Stimulated activated CD8-positive, alpha-beta memory T cell treated with anti-CD3 and anti-CD28 coated beads, Interleukin-7, amount 100 ng/mL, for 1 hour (primary cell): ENCODE measurements at places on chromosomes 5 and 9.

DNA sequence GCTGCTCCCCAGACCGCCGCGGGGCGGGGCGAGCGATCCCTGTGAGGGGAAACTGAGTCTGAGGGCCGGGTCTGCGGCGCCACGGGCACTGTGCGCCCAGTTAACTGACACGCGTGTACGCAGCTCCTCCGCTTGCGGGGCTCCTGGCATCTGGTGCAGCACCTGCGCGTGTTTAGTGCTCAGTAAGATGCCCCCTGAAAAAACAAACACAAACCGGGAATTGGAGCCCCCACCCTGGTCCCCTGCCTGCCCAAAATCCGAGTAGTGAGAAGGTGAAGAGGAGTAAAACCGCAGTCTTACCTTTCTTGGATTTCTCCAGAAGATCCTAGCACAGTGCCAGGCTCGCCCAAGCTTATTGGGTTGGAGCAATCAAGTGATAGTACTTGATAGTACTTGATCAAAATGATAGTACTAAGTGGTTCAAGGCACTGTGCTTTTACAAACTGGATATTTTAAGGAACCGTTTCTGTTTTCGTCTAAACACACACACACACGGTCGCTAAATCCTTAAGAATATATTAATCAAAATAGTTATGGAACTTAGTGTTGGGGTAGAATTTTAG, 2.7 kb upstream of the TRAF1 start:
- no peak for DNase-seq

- DNase-seq, result no peak
Measured at GRCh38 chr5:93100976-93101375, 480.0 kb downstream of the NR2F1-AS1 start.

DNA sequence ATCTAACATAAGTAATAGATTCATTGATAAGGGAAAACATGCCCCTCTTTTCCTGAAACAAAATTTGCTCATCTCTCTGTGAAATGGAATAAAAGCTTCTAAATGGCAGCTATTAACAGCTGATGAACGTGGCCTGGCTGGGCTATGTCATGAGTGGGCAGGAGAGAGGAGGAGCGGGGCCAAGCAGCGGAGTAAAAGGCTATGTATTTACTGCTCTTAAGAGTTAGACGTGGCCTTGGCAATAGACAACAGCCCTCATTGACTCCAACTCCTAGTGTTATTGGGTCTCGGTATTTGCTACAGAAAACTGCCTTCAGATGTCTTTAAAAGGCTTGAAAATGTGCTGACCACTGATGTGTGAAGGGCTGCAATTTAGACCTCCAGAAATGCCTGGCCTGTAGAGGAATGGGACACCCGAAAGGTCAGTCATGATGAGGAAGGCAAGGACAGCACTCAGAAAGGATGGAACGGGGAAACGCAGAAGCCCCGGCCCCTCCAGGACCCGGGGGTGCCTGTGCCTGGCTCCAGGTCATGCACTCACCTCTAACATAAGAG, 116.8 kb downstream of the PDZD2 start:
- DNase-seq, result no peak

DNA sequence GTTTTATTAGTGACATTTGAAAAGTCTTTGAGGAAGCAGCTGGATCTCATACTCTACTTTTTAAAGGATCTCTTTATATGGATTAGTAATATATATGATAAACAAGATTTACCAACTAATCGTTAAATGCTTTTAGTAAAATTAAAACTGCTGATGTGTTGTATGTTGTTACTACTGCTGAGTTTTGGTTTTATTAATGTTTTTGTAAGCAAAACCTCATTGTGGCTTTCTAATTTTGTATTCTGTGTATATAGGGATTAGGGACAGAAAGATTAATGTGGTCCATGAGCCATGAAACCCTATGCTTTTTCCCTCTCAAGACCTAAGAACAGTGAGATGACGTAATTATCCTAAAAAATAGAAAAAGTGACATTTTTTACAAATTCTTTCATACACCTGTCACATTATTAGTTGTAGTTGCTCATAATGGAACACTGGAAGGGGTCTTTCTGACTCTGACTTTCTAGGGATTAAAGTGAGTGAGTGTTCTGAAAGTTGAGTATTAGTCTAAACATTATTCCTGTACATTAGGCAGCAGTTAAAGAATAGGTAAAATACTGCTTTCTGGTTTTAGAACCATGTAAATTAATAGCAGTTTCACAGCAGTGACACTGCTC, 85.9 kb downstream of the SLC12A2 start:
- no peak for DNase-seq

GRCh38 chr9:121944711-121945191, 148.4 kb downstream of the TTLL11 start:
- no peak for DNase-seq
